ENCODE measurements at places on chromosomes 4 and X.

- no peak for DNase-seq
Measured at GRCh38 chr4:163284304-163284703, 48.1 kb downstream of the NPY1R start.

DNA sequence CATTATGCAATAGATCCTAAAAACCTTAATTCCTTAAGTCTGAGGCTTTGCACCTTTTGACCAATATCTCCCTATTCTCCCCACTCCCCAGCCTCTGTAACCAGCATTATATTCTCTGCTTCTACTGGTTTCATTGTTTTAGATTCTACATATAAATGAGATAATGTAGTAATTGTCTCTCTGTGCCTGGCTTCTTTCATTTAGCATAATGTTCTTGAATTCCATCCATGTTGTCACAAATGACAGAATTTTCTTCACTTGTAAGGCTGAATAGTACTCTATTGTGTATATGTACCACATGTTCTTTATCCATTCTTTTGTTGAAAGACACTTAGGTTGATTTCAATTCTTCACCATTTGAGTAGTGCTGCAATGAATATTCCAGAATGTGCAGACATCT lies 66.0 kb downstream of the MAGEC1 start:
- DNase-seq: no peak

DNA sequence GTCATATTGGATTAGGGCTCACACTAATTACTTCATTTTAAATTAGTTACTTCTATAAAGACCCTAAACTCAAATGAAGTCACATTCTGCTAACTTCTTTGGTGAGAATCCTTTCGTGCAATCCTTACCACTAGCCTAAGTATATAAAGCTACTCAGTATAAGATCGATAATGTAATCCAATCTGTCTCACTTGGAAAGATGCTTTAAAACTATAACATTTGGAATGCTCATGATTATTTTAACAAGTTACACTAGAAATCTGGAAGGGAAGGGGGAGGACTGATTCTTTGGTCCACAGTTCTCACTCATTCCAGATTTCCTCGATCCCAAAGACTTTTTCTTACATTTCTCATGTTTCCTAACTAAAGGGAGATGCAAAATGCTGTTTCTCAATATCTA lies 336.4 kb upstream of the SLIT2 start:
- DNase-seq: no peak

DNA sequence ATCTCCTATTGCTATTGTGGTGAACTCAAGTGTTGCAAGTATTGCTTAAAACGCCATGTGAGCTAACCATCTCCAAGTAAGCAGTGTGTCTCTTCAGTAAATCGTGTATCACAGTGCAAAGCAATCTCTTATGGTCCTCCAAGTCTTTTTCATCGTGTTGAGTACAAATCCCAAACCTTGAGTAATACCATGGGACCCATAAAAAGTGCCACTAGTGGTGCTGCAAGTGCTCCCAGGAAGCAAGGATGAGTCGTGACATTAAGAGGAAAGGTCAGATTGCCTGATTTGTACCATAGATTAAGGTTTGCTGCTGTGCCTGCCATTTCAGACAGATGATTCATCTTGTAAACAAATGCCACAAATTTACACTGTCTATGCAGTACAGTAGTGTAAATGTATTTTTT lies 66.9 kb upstream of the BMPR1B start:
- DNase-seq: no peak

GRCh38 chrX:45352611-45353010 lies 151.9 kb upstream of the DIPK2B start:
- no peak for DNase-seq

DNA sequence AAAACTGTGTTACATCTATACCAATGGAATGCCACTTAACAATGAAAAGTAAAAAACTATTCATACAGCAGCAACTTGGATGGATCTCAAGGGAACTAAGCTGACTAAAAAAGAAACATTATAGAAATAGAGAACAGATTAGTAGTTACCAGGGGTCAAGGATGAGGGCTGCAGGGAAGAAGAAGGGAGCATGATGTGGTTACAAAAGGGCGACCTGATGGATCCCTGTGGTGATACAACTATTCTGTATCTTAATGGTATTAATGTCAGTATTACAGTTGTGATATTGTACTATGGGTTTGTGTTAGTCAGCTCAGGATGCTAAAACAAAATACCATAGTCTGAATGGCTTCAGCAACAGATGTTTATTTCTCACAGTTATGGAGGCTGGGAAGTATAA lies 190.7 kb downstream of the ZNF674 start:
- no peak for DNase-seq

GRCh38 chr4:74934016-74934831 lies 1.3 kb downstream of the PARM1 start:
- no peak for DNase-seq
